ENCODE measurements at places on chromosomes 6 and 20.
A peak's percentile ranks its signal among the peaks of the same experiment; 100 is the strongest.

DNA sequence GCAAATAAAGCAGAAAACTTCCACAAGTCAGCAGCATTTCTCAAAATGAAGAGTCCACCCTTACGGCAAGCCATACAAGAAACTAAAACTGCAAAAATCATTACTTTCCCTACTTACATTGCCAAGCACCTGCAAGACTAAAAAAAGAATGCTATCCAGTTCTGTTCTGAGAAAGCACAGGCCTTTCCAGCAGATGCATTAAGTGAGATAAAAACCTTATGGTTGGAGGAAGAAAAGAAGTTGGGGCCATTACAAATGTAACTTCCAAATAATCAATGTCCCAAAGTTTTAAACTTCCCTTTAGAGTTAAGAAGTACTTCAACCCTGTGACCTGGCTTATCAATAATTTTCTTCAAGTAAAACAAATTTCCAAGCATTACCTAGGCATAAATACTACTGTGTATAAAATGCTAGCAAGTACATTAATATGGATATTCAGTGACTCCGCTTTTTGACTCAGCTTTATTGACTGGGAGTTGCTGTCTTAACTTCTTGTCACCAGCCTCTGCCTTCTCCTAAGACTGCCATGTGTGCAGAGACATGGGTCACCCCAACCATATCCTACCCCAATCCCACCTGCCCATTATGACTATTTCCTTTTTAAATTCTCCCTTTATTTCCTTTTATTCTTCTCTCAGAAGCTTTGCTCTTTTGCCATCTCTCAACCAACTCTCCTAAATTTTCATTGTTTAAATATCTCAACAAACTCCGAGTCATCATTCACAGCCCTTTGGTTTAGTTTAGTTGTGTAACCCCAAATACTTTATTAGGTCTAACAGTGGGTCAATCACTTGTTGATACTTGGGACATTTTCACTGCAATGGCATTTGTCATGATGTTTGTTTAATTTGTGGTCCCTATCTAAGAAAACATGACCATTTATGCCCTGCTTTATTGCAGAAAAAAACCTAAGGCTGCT lies 49.7 kb downstream of the SLC22A23 start:
- DNase-seq, result no peak

GRCh38 chr6:33434961-33435360 lies 15.1 kb downstream of the SYNGAP1 start:
- DNase-seq, result no peak

DNA sequence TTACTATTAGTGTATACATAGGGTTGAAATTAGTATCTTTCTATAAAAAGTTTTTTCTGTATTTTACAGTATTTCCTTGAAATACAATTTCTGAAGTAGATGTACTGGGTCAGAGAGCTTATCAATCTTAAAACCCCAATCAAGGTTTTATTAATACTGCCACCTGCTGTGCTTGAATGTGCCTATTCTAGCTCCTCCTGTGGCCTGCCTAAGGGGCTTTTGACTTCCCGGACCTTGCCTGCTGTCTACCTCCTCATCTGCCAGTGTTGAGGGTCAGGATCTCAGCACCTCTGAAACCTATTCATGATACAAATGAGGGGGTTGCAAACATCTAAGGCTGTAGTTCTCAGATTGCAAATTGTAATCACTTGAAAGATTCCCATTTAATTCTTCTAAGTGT lies 9.2 kb downstream of the PACRG start:
- DNase-seq, result no peak

- DNase-seq, result peak; percentile 81
Observed at GRCh38 chr6:72218125-72218524, 331.8 kb downstream of the RIMS1 start.

GRCh38 chr6:75217193-75217592 lies 11.3 kb upstream of the COL12A1 start:
- DNase-seq, result no peak

DNA sequence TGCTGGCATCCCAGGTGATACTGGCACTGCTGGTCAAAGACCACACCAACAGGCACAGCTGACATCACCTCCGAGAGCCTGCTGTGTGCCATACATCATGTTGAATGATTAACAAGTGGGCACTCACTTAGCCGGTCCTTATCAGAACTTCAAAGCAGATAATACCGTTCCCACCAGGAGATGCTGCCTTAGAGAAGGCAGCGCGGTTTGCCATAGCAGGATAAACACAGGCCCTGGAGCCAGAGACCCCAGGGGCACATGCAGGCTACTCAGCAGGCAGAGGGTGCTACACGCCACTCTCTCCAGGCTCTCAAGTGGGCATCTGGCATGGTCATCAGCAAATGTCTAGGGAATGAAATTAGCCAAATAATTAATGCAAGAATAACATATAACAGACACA lies 86.5 kb upstream of the CST7 start:
- no peak for DNase-seq

DNA sequence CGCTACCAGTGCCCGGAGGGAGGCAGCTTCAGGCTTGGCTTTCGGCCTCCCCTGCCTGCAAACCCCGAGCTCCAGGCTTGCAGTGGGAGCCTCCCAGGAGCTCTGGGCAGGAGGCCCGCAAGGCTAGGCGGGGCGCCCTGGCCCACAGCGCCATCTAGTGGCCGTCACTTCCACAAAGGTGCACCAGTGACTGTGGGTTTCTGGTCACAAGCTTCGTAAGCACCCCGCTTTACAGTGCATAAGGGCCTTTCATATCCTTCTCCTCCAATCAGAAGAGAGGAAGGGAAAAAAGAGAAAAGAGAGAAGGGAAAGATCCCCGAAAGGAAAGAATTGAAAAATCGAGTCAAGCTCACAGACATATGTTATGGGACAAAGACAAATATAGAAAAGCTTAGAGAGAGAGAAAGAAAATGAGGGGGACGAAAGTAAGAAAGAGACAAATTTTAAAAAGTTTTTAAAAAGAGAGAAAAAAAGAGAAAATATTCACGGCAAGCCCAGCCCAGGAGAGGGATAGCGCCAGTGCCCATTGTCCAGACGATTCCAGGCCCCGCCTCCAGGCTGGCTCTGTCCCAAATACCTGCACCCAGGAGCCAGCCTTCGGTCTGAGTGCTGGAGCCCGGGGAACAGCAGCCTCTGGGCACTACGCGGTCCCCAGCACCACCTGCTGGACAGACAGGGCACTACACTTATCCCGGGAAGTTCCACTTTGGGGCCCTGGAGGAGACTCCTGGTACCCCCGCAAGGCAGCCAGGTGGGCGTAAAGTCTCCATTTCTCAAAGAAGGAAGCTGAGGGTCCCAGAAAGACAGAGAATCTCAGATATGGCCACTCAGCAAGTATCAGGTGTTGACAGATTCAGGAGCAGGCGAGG lies 207.1 kb downstream of the PREX1 start:
- peak; percentile 94 for DNase-seq

DNA sequence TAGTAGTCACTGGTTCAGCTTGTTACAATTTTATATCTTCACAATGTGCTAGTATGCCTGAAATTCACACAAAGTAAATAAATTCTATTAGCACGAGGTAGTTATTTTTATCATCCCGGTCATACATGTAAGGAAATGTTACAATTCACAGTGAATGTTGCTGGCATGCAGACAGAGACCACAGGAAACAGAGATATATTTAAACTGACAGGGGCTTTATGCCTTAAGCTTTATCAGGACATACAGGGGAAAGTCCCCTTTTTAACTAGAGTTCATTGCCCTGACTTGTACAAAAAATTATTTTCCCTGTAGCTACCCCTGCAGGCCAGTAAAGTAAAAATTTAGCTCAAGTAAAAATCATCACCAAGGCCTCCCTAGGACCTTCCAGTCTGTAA lies 712.0 kb upstream of the NRSN1 start:
- DNase-seq, result no peak

- DNase-seq, result peak; percentile 85
Observed at GRCh38 chr20:25294459-25295385, 46.8 kb downstream of the PYGB start.

GRCh38 chr20:56780266-56780665 lies 151.2 kb downstream of the TFAP2C start:
- no peak for DNase-seq

- no peak for DNase-seq
Observed at GRCh38 chr6:157791450-157791849, 31.6 kb upstream of the SNX9 start.

DNA sequence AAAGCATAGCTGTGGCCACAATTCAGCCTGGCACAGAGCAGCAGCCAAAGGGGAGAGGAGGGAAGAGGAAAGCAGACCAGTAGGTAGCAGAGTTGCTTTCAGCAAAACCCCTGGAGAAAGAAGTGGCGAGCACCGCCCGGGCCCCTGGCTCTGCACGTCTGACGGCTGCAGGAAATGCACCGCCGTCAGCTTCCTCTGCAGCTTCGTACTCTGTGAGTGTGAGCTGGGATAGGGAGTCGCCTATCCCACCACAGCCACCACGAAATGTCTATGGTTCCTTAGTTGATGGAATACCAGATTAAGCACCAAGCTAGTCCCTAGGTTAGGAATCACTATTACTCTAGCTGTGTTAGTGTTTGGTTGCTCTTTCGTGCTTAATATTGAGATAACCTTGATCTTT lies 79.9 kb upstream of the NAA20 start:
- no peak for DNase-seq

DNA sequence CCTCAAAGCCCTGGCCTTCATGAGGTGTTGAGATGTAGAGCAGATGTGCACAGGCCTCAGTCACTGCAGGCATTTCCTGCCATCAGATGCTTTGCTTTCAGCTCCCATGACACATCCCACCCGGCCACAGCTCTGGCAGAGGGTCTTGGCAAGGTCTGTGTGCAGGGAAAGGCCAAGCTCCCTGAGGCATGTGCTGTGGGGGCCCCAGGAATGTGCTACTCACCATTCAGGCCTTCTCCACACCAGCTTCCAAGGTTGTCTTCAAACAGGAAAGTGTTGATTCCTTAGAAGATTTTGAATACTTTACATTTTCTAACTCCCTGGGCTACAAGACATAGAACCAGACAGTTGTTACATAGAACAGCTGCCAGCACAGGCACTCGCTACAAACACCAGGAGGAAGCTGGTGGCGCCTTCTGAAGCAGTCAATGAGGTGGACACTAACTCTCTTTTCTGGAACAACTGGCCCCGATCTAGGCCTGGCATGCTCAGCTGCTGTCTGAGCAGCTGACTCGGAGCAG lies 27.8 kb downstream of the CASS4 start:
- no peak for DNase-seq

DNA sequence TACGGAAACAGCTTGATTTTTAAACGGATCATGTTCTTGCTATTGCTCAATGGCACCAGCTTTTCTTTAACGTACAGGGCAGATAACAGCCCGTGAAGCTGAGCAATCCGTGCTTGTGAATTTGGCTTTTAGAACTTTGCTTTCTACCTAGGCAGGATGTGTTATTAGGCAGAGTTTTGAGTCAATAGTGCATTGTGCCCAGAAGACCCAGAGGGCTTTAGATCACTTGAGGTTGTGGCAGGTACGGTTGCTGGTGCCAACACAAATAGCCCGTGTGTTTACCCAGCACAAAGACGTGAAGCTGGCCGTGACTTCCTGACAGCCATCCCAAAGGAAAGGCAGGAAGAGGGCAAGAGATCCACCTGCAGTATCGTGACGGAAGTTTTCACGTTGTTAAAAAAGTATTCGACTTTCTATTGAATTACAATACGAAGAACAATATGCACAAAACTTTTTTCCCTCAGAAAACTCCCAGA lies 117.4 kb upstream of the FRMD1 start:
- no peak for DNase-seq

DNA sequence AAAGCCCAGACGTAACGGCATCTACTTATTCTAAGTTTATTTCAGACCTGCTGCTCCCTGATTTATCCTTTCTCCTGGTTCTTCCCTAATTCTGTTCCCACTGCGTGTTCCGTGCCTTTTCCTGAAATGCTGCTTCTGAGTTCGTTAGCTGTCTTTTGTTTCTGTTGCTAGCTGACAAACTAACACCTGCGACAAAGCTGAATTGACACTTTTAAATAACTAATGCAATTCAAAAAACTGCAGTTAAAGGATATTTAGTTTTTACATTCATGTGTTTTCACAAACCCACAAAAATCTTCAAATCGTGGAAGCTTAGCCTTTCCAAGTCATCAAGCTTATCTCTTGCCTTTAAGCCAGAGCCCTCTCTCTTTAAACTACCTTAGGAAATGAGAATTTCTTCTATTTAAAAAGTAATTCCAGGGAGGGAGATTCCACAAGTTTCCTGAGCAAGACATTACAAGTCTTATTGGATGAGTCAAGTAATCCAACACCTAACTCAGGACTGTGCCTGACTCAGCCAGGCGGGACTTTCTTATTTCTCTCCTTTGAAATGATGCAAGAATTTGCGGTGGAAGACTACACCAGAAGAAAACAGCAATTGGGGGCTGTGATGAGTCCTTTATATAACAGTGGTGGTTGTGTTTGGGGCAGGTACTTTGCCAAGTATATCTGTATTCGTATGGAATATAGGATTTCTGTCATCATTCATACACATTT lies 6.3 kb downstream of the ADTRP start:
- no peak for DNase-seq

GRCh38 chr6:111086685-111087084 lies 618 bp upstream of the SLC16A10 start:
- DNase-seq, result no peak

DNA sequence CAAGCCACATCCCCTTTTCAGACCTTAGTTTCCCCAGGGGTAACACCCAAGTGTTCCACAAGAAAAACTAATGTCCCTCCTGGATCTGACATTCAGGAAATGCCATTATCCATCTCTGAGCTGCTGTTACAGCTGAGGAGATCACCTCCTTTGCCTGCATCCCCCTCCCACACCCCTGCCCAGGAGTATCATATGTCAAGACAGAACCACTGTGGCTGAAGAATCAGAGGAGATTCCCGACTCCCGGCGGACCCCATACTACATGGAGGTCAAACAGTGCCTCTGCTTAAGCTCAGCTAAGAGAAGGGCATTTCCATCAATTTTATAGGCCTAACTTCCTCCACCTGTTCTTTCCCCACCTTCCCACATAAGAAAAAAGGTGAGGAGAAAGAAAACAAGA lies 36.8 kb upstream of the LRFN2 start:
- no peak for DNase-seq

DNA sequence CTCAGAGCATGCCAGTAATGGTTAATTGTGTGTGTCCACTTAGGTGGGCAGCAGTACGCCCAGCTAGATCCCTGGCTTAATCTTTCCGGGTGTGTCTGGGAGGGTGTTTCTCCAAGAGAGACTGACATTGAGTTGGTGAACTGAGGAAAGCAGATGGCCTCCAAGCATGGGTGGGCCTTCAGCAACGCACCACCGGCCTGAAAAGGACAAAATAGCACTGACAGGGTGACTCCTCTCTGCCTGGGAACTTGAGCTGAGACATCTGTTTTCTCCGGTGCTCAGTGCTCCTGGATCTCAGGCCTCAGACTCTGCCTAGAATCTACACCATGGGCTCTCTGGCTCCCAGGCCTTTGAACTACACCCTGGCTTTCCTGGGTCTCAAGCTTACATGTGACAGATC lies 43.2 kb downstream of the C6orf118 start:
- no peak for DNase-seq

GRCh38 chr6:123659960-123660748 lies 23.4 kb upstream of the TRDN start:
- DNase-seq, result no peak

- DNase-seq, result no peak
Observed at GRCh38 chr6:158087224-158087867, 80.7 kb downstream of the SERAC1 start.

DNA sequence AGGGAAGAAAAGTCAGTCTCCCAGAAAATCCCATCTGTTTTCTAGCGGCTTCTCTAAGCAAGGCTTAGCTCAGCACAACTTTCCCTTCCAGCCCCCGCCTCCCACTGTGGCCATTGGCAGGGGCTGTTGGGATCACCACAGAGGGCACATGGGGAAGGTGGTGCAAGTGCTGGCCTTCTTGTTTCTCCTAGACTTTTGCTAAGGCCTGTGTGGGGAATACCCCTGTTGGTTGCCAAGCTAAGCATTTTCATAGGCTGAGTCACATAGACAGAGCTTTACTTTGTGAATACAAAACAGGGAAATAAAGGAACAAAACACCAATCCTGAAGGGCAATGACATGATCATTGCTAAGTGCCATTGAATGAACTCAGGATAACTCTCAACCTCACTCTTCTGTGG lies 32.4 kb upstream of the TIAM2 start:
- DNase-seq, result no peak
